ENCODE measurements at places on chromosomes 12 and 14. TPM values are rescaled to one million over a fixed set of nuclear protein-coding genes. Genes with fewer than 3 reads are reported as not detected.

GRCh38 chr14:64692189-64692985 lies 11.8 kb upstream of the PLEKHG3 start:
- DNase-seq: peak; percentile 35

DNA sequence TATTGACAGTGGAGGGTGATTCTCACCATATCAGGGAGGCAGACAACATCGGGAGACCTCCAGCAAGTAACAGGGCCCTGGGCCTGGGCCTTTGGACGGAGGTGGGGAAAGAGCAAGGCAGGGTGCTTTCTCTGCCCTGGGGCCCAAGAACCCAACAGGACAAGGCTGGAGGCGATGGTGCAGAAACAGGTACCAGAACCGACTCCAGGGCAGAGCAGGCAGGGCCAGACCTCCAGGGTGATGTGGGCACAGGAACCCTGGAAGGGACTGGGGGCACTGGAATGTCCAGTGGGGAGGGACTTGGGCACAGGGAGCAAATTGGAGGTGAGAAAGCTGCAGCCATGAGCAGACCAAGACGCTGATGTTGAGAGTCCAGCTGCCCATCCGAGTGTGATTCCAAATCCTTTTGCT lies 44.4 kb downstream of the PRMT8 start:
- DNase-seq: no peak

DNA sequence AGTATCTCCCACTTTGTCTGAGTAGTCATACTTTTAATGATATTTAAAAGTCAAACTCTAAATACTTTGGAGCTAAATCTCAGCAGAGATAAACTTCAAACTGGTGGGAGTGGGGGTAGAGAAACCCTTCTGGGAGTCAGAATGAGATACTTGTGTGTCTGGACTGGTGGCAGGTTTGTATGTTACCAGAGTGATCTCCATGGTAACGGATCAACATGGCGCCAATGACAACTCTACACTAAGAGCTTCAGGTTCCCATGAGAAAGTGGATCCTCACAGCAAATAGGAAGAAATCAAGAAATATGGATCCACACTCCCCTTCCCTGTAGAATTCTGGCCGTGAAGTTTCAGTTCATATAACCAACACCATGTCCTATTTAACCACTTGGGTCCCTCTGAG lies 121.9 kb downstream of the ETV6 start:
- no peak for DNase-seq

GRCh38 chr14:61636291-61636690 lies 59.0 kb upstream of the HIF1A start:
- DNase-seq: no peak

DNA sequence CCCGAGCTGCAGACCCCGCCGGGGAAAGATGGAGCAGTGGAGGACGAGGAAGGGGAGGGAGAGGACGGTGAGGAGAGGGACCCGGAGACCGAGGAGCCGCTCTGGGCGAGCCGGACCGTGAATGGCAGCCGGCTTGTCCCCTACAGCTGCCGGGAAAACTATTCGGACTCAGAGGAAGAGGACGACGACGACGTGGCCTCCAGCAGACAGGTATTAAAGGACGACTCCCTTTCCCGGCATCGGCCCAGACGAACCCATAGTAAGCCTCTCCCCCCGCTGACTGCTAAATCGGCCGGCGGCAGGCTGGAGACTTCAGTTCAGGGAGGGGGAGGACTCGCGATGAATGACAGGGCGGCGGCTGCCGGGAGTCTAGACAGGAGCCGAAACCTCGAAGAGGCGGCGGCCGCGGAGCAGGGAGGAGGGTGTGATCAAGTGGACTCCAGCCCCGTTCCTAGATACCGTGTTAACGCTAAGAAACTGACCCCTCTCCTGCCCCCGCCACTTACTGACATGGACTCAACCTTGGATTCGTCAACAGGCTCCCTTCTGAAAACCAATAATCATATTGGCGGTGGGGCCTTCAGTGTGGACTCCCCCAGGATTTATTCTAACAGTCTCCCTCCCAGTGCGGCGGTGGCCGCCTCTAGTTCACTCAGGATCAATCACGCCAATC lies 962 bp downstream of the LEMD3 start:
- peak; percentile 74 for DNase-seq

DNA sequence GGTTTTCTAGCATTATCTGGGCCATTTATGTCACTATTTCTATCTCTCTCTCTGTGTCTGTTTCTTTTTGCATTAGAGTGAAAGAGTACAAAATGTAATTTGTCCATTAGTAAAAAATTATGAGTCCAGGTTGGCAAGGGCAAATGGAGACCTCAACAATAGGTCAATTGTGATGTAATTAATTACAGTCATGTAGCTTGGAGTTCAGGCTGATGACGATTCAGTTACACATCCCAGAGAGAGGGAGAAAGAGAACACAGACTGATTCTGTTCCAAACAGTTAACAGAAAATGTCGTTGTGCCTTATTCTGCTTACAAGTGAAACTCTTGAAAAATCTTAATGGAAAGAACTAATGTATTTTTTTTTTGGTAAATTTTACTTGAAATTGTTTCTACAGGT lies 83.3 kb downstream of the ATXN7L3B start:
- no peak for DNase-seq

Gene VWF
- not detected for total RNA-seq

GRCh38 chr12:48061938-48062719 lies 43.8 kb downstream of the SENP1 start:
- no peak for DNase-seq

Gene DCN
- total RNA-seq: not detected

DNA sequence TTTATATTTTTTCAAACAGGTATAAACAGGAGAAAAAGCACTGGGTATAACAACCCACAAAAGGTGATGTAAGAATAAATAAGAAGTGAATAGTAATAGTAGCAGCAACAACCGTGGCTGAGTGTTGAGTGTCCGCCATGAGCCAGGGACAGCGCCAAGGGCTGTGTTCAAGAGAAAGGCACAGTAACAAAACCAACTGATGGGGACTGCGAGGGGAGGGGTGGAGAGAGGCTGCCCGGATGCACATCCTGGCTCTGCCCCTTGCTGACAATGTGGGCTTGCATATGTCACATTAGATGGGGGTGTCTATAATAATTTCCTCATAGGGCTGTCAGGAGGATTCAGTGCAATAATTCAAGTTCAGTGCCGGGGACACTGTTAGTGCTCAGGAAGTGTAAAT lies 912.4 kb downstream of the VRK1 start:
- DNase-seq: no peak

- DNase-seq: no peak
Observed at GRCh38 chr12:27974735-27975221, 2.2 kb upstream of the PTHLH start.

- peak; percentile 41 for DNase-seq
Observed at GRCh38 chr12:121579190-121579791, 1.5 kb downstream of the KDM2B start.

DNA sequence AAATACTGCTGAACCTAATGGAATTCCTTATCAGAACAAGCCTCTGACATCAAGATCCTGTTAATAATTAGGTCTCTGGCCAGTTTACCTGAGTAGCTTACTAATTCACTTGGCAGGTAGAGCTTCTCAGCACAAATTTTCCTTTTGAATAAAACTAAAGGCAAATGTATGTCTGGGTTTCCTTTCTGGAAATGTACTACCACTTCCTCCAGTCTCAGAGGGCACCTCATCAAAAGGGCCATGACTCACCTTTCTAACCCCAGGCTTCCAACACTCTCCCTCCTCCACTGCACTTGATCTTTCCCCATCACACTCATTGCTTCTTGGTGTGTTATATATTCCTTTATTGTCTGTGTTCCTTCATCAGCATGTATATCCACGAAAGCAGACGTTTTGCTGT lies 90.5 kb downstream of the SLC2A13 start:
- DNase-seq: peak; percentile 57

Gene PPP1R36
- 0.63 TPM for total RNA-seq

- no peak for DNase-seq
Observed at GRCh38 chr12:128693115-128693514, 130.6 kb downstream of the SLC15A4 start.

Gene PTPRR
- 3.5 TPM for total RNA-seq

- peak; percentile 81 for DNase-seq
Observed at GRCh38 chr12:53999559-54000115, 324 bp upstream of the HOXC9 start.

DNA sequence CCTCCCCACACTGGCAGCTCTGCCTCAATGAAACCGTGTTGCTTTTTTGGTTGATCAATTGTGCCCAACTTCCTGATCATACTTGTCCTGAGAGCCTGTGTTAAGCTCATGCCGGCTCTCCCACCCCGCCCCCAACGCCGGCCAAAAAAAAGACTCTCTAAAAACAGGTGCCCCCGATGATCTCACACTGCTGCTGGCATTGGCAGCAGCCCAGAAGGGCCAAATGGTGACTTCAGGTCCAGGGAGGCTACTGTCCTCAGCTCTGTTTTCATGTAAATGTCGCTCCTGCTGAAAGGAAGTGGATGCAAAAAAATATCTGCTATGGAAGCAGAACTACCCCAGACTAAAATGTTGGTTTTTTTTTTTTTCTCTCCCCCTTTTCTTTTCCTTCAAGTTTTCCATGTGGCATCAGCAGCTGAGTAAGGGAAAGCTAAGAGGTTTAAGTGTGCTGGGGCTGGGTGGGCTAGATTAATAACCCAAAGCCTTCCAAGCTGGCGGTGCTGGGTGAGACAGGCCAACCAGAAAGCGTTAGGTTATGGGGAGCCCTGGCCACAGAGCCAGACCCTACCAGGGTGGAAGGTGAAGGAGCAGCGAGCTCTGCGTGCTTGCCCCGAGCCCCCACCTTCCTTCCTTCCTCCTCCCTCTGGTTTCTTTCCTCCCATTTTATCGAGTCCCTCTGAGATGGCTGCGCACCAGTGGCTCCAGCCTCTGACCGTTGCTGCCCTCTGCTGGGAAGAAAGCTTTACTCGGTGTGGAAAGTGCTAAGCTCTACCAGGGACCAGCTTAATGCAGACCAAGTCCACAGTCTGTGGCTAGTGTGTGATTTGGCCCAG lies 396.1 kb downstream of the NRXN3 start:
- DNase-seq: peak; percentile 32

DNA sequence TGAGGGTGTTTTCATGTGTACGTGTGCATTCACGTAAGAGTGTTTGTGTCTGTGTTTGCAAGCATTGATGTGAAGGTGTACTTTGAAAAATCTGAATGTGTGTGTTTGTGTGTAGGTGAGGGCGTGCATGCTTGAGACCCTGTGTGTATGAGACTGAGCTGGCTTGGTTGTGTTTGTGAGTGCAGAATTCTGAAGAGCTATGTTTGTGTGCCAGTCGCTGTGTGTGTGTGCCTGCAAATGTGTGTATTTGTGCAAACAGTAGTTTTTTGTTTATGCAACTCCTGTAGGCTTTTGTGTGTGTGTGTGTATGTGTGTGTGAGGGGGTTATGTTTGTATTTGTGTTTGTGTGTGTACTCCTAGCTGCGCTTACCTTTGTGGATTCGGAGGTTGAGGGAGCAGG lies 1.7 kb upstream of the LHX5 start:
- DNase-seq: no peak

DNA sequence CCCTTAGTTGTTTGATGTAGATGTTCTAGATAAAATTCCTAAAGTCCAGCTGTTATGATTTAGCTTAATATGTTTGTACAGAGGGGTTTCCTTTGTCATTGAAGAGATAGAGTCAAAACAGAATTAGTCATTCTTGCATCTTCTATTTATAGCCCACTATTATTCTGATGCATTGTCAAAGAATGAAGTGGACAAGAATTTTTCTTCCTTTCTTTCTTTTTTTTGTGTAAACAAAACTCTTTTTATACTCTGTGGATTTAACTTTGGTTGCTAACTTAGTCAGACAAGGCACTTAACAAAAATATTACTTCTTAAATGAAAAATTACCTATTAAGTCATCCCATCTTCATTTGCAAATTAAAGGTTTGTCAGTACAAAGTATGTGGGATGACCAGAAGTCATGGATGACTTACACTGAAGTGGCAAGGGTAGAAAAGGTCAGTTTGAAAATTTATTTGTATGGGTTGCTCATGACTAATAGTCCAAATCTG lies 215.6 kb upstream of the DDHD1 start:
- peak; percentile 29 for DNase-seq

DNA sequence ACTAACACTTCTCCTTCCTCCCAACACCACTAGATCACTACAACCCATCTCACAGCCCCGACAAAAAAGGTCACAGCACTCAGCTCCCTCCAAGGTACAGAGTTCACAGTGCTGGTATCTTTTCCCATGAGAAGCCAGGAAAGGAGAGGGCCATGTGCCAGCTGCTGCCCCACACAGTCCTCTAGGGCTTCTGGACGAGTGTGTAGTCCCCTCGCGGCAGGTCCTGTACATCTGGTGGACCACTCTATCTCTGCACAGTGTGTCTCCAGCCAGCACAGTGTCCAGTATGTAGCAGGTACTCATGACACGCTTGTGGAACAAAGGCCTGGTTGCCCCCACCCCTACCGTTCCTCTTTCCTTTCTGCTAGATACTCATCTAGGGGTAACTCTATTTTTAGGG lies 134.4 kb upstream of the FOXN3 start:
- DNase-seq: no peak
